ENCODE measurements at places on chromosomes 4 and X.

GRCh38 chrX:65406532-65406931, 128.1 kb downstream of the LAS1L start:
- DNase-seq, result peak; percentile 43

DNA sequence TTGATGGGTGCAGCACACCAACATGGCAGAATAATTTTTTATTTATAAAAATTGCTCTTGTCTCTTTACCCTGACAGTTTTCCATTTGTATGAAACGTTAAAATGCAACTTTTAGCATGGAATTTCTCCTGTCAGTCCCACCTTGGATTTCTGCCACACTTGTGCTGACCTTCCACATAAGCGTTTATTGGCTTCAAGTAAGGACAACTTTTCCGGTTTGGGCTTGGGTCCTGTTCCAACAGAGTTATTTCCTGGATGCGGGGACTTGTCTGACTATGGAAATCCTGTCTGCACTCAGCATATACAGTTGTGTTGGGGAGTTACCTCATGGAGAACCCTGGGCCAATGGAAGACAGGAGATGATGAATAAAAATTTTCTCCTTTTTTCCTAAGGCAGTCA, 294.7 kb downstream of the NAF1 start:
- no peak for DNase-seq

DNA sequence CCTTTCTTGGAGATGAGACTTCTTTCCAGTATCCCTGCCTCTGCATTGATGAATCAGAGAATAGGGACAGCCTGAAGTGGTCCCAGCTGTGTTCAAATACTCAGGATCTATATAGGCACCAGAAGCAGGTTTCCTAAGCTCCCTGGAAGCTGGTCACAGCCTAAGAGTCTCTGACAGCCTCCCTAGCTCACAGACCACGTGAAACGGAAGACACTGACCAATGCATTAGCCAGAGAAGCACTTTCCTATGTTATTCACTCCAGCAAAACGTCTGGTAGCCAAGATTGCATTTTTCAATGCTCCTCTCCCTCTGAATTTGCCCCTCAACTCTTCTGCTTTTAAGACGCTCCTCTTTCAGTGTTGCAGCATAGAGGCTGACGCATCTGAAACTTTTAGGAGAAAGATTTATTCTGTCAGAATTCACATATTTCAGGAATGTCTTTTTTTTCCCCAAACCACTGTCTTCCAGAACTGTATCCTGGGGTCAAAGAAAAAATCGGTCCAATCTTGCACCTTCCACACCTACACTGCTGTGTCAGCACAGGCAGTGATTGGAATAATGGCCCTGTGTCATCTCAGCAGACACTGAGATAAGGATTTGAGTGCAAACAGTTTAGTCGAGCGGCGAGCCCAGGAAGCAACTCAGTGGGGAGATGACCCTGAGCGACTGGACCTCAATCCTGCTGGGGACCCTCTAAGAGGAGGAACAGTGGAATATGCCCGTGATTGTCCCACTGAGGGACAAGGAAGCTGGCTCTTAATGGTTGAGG, 109.4 kb downstream of the SMIM20 start:
- DNase-seq, result no peak

DNA sequence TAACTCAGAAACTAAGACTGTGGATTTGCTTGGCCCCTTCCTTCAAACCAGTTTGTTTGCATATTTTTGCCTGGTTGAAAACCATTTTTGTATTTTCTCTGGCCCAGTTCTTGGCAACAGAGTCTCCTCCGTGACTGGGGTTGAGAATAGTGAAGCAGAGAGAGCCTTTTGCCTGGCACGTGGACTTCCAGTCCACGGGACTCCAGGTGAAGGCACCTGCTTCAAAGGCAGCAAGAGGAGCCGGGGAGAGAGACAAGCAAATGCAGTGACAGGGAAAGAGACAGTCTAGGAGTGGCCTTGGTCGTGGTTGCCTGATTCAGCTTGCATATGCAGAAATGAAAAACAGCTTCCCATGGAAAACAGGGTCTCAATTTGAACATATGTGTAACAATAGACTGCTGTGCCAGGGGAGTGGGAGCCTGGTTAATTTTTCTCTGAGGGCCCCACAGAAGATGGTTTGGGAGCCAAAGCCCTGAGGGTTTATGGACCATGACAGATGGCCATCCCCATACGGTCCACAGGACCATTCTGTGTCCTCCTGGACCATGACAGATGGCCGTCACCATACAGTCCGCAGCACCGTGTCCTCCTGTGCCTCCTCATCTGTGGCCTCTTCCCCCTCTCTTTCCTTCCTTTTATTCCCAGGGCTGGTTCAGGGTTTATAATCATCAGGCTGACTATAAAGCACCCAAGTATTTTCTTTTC, 272.2 kb upstream of the RASGEF1B start:
- no peak for DNase-seq

GRCh38 chr4:139978692-139979091, 175.3 kb downstream of the MAML3 start:
- DNase-seq, result no peak

- DNase-seq, result no peak
Observed at GRCh38 chrX:18034945-18035344, 173.8 kb upstream of the RAI2 start.

DNA sequence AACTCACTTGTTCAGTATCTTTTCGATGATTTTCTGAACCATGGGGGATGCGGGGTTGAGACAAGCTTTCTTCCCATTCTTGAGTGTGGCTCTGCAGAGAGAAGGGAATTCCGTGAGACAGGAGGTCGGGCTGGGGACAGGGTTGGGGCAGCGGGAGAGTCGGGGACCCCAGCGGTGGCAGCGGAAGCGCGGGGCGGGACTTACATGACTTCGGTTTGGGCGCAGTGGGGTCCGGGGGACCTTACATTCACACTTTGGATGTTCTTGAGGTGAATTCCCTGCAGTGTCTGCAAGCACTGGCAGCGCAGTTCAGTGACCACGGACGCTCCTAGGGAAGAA, 434 bp downstream of the CXCL3 start:
- no peak for DNase-seq

DNA sequence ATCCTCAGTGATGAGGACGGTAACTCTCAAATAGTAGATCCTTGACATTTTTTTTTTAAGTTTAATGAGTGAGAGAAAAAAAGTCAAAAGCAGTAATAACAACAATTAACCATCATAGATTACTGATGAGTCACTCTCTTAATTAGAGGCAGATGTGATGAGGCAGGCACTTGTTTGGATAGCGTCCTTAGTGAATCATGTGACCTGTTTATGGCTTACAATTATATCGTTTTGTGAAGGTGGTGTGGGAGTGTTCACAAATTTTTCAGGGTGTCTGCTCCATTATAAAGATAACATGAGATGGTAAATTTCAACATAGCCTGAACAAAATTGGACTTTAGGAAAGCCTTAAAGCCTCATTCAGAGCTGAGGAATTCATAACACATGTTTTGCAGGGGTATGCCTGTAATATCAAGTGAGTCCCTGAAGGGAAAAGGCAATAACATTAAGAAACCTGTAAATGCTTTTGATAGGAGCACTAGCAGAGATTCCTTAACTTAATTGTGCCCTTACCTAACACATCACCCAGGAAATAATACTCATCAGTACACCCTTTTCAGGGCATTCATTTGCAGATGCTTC, 51.9 kb upstream of the XIAP start:
- no peak for DNase-seq

DNA sequence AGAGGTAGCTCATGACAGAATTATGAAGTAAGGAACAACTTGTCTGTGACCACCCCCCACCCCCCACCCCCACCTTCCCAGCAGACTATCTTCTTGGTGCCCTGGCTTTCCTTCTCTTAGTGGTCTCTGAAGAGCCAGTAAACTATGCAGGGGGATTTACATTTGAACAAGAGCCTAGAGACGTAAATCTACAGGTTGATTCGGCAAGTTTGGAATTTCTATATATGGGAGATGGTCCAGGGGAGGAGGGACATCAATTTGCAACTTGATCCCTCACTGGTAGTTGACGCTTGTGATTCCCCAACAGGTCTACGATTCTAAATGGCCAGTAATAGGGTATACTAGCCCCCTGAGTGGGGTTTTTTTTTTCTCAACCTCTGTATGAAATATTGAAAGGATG, 36.7 kb downstream of the IL13RA1 start:
- no peak for DNase-seq

GRCh38 chr4:119794681-119795080, 166.1 kb upstream of the PDE5A start:
- no peak for DNase-seq

DNA sequence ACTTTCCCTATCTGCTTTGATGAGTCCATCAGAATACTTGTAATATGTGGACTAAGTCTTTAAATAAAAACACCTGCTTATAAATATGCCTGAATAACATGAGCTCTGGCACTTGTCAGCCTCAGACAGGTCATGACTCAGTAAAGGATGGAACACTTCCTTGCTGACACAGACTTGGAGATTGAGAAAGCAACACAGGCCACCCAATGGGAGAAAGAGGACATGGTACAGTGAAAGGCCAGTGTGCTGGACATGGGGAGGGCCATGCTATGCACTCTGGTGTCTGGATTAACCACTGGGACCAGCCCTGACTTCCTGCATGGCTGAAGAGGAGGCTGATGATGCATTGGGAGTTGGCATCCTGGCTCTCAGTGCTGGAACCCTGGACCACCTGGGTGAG, 149.5 kb downstream of the DHRSX start:
- no peak for DNase-seq

- DNase-seq, result no peak
Observed at GRCh38 chr4:159010563-159011260, 92.2 kb upstream of the RAPGEF2 start.

GRCh38 chr4:93103042-93103441, 725.5 kb upstream of the ATOH1 start:
- DNase-seq, result no peak

DNA sequence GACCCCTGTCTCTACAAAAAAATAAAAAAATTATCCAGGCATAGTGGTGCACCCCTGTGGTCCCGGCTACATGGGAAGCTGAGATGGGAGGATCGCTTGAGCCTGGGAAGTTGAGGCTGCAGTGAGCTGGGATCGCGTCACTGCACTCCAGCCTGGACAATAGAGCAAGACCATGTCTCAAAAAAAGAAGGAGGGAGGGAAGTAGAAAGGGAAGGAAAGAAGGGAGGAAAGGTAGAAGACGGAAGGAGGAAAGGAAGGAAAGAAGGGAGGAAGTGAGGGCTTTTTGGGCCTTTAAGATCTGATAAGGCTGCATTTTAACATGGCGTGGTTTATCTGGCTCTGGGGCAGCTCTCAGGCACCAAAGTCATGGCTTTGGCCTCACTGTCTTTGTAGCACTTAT, 10.4 kb downstream of the PDK3 start:
- DNase-seq, result no peak

- DNase-seq, result no peak
Observed at GRCh38 chr4:105241451-105241850, 94.8 kb downstream of the TET2 start.

DNA sequence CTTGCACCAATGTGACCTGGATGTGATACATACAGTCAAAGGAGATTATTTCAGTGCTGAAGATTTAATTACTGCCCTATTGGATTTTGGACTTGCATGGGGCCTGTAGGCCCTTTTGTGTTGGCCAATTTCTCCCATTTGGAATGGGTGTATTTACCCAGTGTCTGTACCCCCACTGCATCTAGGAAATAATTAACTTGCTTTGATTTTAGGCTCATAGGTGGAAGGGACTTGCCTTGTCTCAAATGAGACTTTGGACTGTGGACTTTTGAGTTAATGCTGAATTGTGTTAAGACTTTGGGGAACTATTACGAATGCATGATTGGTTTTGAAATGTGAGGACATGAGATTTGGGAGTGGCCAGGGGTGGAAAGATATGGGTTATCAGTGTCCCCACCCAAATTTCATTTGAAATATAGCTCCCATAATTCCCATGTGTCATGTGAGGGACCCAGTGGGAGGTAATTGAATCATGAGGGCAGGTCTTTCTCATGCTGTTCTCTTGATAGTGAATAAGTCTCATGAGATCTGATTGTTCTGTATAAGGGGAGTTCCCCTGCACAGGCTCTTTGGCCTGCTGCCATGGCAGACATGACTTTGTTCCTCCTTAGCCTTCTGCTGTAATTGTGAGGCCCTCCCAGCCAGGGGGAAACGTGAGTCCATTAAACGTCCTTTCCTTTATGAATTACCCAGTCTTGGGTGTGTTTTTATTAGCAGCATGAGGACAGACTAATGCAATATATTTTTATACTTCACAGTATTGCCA, 362.2 kb upstream of the SPANXN4 start:
- no peak for DNase-seq

GRCh38 chr4:95186666-95187065, 362.1 kb downstream of the UNC5C start:
- DNase-seq, result no peak

GRCh38 chr4:163548481-163549243, 54.2 kb downstream of the TMA16 start:
- DNase-seq, result no peak

DNA sequence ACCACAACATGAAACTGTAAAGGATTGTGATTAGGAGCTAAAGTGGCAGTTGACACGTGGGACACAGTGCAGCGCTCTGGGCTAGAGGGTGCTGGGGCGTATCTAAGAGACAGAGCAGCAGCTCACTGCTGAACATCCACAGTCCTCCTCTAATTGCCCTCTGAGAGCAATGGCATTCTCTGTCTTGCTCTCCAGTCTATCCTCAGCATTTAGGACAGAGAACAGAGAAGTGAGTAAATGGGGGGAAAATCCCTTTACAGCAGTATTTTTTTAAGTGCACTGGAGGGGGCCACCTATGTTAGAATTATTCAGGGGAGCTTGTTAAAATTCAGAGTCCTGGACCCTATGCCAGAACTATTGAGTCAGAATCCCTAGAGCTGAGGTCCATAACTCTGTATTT, 4.2 kb upstream of the TMEM154 start:
- no peak for DNase-seq

DNA sequence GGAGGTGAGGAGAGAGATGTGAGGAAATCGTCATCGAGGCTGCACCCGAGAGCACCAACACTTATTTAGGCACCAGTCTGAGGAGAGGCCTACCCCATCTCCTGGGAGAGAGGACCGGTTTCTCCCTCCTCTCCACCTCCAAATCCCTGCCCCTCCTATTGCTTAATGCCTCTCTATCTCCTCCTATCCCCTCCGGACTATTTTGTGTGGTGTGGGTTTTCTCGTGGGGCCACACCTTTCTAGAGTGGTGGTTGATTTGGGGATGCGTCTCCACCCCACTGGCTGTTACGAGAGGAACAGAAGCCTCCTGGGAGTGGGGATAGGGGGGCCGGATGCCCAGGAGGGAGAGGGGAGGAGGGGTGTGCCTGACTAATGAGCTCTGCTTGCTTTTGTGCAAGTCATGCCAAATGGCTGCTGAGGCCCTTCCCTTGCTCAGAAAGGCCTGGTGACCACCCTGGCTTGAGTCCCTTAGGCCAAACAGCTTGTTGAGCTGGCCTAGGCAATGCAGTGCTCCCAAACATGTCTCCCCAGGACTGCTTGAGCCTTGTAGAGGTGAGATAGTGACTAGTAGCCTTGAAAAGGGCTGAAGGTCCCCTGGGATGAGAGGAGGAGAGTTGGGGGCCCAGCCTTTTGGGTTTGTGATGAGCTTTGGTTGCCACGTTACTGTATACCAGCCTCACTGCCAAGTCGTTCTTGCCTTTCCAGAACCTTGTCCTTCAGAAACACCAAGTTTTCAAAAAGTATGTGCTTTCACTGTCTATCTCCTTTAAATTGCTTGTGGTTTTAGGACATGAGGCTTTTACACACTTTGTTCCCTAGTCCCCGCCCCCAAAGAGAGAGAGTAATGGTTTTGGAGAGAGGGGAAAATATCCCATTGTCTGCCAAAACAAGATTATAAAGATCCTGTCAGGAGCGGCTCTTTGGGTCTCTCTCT, 1.2 kb downstream of the MSN start:
- DNase-seq, result peak; percentile 80
